ENCODE measurements at places on chromosomes 5 and 9. TPM values are rescaled to one million over a fixed set of nuclear protein-coding genes. Genes with fewer than 3 reads are reported as not detected.

- H3K4me3 ChIP-seq = no peak overlapping the region
- H3K27ac ChIP-seq = no peak overlapping the region
- H3K36me3 ChIP-seq = no peaks in the 10 kb centered on the region
- no peaks in the 10 kb centered on the region for H3K4me1 ChIP-seq
- H3K27me3 ChIP-seq = no peaks in the 10 kb centered on the region
These were observed 330.0 kb downstream of the ARRDC3 start for GRCh38 chr5:91052977-91053740.

DNA sequence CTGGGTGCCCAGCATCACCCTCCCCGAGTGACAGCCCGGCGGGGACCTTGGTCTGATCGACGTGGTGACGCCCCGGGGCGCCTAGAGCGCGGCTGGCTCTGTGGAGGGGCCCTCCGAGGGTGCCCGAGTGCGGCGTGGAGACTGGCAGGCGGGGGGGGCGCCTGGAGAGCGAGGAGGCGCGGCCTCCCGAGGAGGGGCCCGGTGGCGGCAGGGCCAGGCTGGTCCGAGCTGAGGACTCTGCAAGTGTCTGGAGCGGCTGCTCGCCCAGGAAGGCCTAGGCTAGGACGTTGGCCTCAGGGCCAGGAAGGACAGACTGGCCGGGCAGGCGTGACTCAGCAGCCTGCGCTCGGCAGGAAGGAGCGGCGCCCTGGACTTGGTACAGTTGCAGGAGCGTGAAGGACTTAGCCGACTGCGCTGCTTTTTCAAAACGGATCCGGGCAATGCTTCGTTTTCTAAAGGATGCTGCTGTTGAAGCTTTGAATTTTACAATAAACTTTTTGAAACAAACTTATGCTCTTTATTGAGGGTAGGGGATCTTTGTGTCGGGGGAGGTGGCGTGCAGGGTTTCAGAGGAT, 1.3 kb downstream of the GADD45G start:
- peak; percentile 85 for DNase-seq
- no peaks in the 10 kb centered on the region for H3K4me1 ChIP-seq
- peak overlapping the region; percentile 89 for H3K27ac ChIP-seq
- peak overlapping the region; percentile 72 for H3K4me3 ChIP-seq
- no peaks in the 10 kb centered on the region for H3K27me3 ChIP-seq

- no peaks in the 10 kb centered on the region for H3K4me1 ChIP-seq
- H3K36me3 ChIP-seq = no peaks in the 10 kb centered on the region
- no peak overlapping the region for H3K4me3 ChIP-seq
- H3K27ac ChIP-seq = no peak overlapping the region
These were observed 21.7 kb upstream of the ACTBL2 start for GRCh38 chr5:57504357-57504756.

- H3K36me3 ChIP-seq = no peaks in the 10 kb centered on the region
- DNase-seq = peak; percentile 78
- peak overlapping the region; percentile 55 for H3K27ac ChIP-seq
- no peaks in the 10 kb centered on the region for H3K27me3 ChIP-seq
- H3K4me1 ChIP-seq = peaks cover 6% of the 10 kb centered on the region
- H3K4me3 ChIP-seq = no peak overlapping the region
These were observed 5.4 kb downstream of the GDA start for GRCh38 chr9:72154468-72155285.

ZDHHC11B gene
- 5.1 TPM for total RNA-seq

MRPL41 gene
- total RNA-seq = 43.4 TPM

ZFP37 gene
- total RNA-seq = 1.1 TPM

SYK gene
- total RNA-seq = 3.7 TPM

SPINK7 gene
- total RNA-seq = not detected

PRRT1B gene
- 1.6 TPM for total RNA-seq

OTULINL gene
- 1.7 TPM for total RNA-seq

All from right lobe of liver (tissue), 6 donors.